ENCODE measurements at places on chromosomes 7 and 10.

DNA sequence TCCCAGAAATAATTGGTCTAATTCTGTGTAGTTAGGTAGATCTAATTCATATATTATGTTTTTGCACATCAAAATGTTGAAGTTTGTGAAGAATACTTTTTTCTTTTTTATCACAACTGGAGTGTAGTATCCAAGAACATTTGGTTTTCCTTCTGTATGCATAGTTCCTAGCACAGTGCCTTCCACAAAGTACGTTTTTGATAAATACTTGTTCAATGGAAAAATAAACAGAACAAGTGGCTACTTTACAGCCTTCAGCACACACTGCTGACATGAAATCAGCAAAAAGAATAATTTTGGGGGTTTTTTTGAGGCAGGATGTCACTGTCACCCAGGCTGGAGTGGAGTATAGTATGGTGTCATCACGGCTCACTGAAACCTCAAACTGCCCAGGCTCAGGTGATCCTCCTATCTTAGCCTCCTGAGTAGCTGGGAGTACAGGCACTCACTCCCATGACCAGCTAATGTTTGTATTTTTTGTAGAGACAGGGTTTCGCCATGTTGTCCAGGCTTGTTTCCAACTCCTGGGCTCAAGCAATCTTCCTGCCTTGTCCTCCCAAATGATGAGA lies 27.9 kb downstream of the TARP start:
- DNase-seq: no peak

DNA sequence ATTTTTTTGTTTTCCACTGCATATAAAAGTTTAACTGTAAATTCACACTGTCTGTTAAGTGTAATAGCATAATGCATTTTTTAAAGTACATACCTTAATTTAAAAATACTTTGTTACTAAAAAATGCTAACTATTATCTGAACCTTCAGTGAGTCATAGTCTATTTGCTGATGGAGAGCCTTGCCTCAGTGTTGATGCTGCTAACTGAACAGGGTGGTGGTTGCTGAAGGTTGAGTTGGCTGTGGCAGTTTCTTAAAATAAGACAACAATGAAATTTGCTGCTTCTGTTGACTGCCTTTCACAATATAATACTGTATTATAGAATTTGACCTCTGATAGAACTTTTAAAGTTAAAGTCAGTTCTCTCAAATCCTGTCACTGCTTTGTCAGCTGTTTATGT lies 72.3 kb upstream of the GATAD1 start:
- no peak for DNase-seq

DNA sequence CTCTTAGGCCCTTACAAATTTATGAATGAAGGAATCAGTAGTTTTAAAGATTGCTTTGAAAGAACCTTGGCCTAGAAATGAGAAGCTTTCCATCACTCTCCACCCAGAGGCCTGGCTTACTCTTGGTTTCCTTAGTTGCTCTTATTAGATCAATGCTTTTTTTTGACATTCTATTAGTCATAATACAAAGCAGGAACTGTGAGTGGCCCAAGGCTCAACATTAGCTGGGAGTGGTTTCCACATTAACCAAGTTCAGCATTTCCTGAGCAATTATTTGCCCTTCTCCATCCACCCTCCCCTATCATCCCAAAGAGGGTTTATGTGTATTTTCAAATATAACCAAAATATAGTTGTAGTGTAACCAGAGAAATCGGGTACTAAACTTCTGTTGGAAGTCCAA lies 103.4 kb upstream of the FAM204A start:
- no peak for DNase-seq

DNA sequence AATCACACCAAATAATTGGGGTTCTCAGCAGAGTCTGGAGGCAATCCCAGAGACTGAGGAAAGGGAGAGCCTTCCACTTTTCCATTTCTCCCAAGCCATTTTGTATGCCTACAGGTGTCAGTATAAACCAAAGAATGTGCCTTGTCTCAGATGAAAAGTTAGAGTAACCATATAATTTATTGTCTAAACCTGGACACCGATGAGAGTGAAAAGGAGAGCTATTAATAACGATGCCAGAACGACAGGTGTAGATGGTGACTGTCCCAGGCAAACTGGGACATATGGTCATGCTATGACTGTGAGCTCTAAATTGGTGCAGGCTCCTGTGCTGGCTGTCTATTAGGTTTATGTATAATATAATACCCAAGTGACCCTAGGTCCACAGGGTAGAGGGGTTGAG lies 219.6 kb downstream of the ARHGAP12 start:
- DNase-seq: no peak

DNA sequence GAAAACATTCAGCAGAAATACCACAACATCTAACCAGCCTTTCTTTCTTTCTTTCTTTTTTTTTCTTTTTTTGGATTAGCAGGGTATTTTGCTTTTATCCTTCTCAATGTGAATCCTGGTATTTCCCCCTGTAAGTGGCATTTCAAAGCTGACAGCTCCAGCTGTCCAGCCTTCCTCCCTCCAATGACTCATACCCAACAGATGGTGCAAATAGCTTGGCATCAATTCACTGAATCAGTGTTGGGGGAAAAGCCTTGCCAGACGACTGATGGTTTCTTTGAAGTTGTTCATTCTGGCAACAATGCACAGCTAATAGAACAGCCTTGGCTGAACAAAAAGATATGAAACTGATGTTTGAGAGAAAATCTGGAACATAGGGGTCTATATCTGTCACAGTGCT lies 316.8 kb upstream of the STEAP1 start:
- no peak for DNase-seq

DNA sequence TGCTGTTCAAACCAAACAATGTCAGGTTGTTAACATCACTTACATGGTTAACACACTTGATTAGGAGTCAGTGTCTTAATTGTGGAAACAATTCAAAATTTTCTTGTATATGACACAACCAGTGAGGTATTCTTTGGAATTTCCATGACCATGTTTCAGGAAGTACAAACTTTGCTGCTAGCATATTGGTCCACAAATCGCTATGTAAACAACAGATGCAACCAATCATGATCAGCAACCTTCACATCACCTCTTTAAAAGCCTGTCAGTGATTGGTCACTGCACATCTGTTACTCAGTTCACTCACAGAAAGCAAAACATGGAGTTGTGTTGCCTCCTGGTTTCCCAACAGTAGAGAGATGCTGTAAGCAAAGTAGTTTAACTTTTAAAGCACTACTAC lies 108.9 kb upstream of the FAM3C start:
- DNase-seq: no peak

DNA sequence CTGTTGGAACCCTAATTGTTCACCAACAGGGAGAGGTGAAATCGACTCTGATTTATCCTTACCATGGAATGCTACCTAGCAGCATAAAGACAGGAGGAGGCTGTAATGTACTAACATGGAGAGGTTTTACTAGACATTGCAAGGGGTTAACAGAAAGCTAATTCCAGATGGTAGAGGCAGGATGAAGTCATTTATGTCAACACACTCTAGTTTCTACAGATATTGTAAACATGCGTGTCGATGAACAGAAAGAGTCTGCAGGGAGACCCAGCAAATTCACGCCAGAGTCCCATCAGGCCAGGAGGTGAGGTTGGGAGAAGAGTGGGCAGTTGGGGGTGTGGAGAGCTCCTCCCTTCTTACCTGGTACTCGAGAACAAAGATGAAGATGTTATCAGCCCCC lies 7.0 kb downstream of the NPC1L1 start:
- DNase-seq: no peak

DNA sequence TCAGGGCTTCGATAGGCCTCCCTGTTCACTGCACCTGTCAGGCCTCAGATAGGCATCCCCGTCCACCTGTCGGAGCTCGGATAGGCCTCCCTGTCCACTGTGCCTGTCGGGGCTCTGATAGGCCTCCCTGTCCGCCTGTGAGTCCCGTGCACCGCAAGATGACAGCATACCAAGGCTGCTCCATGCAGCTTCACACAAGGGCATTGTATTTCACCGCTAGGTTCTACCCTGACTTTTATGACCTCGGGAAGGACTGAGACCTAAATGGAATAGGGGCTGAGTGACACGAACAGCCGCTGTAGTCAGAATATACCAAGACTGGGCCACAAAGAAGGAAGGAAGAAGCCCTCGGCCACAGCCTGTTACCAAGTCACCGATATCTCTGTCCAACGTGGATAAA lies 271.2 kb downstream of the DIP2C start:
- DNase-seq: no peak

- DNase-seq: peak; percentile 61
Observed at GRCh38 chr7:69962186-69963065, 364.2 kb downstream of the AUTS2 start.

DNA sequence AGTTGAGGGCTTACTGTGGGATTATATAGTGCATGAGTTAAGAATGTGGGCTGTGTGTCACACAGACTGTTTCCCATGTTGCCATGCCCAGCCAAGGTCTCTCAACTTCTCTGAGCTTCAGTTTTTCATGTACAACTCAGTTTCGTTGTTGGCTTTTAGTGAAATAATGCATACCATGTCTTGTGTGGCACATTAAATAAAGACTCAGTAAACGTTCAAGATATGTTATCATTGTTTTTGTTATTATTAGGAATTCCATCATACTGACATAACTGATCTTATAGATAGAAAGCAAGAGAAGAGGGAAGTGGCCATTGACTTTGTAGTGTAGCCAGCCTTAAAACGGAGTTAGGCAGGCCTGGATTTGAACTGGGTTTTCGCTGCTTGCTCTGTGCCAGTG lies 2.9 kb downstream of the CDK14 start:
- DNase-seq: no peak

- DNase-seq: no peak
Observed at GRCh38 chr10:58930500-58930899, 245.9 kb upstream of the PHYHIPL start.

- DNase-seq: no peak
Observed at GRCh38 chr7:24769014-24769830, 12.0 kb upstream of the GSDME start.

DNA sequence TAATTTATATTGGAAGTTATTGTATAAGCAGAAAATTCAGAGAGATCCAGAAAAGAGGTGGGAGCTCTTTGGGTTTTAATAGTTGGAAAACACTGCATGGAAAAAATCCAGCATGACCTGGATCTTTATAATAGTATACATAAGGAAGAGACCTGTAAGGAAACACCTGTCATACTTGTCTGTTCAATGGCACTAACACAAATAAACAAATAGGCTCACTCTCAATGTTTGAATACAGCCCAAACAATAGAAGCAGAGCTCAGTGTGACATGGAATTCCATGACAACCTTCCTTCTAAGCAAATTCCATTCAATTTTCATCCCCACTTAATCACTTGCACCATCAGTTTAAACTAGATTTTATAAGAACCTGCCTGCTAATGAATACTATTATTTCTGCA lies 31.7 kb downstream of the CISD1 start:
- DNase-seq: no peak

- no peak for DNase-seq
Observed at GRCh38 chr7:115340828-115341227, 418.9 kb downstream of the MDFIC start.

GRCh38 chr10:127133672-127134500 lies 62.5 kb downstream of the INSYN2A start:
- no peak for DNase-seq

GRCh38 chr7:142438923-142439515 lies 181.2 kb upstream of the PRSS58 start:
- no peak for DNase-seq

- DNase-seq: no peak
Observed at GRCh38 chr10:61608255-61609033, 54.3 kb upstream of the CABCOCO1 start.

GRCh38 chr7:123616223-123616622 lies 14.6 kb downstream of the ASB15 start:
- DNase-seq: no peak

DNA sequence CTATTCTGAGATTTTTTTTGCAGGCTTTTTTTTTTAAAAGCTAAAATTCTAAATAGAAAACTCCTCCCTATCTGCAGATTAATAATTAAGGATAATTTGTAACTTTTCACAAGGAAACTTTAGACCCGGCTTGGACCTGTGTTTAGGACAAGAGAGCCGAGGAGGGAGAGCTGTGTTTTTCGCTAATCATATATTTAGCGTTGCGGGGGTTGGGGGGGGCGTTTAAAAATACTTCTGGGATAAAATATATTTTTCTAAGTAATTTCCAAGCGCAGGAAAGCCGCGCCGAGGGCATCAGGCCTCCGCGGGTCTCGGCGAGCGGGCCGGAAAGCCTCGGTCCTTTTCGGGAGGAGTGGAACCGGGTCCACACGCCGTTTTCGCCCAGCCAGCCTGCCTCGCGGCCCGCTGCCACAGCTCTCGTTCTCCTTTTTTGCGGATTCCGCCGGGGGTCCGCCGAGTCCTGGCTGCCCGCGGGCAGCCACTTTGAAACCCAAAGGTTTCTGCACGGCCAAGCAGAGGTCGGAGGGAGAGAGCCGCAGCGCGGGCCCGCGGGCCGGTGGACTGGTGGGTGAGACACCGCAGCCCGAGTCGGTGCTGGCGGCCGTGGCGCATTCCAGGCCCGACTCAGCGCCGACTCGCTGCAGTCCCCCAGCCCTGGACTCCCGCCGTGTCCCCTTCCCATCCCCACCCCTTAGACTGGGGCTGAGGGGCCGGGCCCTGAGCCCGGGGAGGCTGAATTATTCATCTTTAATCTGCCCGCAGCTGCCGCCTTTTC lies 2.3 kb downstream of the PAX2 start:
- no peak for DNase-seq

- no peak for DNase-seq
Observed at GRCh38 chr7:104288137-104288536, 40.3 kb upstream of the LHFPL3 start.

DNA sequence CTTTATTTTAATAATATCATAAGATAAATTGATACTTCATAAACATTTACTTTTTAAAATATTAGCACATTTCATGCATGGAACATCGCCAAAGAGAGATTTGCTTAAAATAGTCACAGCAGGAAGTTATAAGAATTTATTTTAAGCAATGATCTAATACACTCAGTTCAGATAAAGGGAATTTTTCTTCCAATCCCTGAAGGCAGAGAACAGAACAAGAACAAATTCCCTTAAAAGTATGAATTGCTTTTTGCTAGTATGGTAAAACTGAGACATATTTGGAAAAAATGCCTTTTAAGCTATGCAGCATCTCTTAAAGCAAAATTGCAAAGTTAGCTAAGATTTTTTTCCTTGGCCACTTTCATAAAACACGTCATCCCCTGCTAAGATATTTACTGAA lies 91.0 kb downstream of the SEMA3D start:
- no peak for DNase-seq

All from right cardiac atrium (tissue), 5 donors.